ENCODE measurements at places on chromosomes 5 and 9.

DNA sequence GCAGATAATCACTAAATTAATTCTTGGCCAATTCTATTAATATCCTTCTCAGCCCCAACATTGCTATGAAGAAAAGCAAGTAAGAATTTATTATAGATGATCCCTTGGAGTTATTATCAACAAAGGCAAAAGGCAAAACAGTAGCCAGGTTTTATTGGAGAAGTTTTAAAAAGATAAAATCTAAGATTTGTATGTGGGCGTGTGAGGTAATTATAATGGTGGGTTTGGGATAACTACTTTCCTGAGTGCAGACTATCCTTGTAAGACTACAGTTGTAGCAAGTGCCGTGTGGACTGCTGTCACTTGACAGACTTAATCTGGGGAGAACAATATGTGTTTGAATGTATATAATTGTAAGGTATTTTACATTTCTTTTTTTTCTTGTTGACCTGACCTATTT is 23.2 kb downstream of the SLC31A1 start:
- no peak for DNase-seq

- no peak for DNase-seq
Measured at GRCh38 chr5:52999344-52999949, 10.3 kb downstream of the ITGA2 start.

GRCh38 chr5:157761690-157762621 is 18.4 kb downstream of the LSM11 start:
- peak; percentile 39 for DNase-seq

DNA sequence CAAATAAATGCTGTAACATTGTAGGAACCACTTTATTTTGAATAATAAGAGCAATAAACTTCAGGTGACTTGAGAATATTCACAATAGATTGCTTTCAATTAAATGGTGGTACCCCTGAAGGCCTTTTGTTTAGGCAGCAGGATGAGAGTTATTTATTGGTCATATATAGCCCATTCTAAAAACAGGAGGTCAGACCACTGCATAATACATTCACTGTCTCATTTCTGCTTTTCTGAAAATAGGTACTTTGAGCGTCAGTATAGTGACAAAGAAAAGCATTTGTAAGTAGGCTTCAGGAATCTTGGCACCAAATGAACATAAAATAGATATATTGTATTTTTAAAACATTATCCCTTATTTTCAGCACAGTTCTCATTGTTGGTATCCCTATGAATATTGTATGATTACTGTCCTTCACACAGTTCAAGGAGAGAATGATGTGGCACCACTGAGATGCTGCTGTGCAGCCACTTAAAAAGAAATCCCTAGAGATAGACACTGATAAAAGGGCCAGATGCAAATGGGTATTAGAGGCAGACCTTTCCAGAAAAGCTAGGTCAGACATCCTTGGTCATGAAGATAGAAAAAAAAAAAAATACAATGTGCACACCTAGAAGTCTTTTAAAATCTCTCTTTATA is 381.8 kb upstream of the ST8SIA4 start:
- no peak for DNase-seq

DNA sequence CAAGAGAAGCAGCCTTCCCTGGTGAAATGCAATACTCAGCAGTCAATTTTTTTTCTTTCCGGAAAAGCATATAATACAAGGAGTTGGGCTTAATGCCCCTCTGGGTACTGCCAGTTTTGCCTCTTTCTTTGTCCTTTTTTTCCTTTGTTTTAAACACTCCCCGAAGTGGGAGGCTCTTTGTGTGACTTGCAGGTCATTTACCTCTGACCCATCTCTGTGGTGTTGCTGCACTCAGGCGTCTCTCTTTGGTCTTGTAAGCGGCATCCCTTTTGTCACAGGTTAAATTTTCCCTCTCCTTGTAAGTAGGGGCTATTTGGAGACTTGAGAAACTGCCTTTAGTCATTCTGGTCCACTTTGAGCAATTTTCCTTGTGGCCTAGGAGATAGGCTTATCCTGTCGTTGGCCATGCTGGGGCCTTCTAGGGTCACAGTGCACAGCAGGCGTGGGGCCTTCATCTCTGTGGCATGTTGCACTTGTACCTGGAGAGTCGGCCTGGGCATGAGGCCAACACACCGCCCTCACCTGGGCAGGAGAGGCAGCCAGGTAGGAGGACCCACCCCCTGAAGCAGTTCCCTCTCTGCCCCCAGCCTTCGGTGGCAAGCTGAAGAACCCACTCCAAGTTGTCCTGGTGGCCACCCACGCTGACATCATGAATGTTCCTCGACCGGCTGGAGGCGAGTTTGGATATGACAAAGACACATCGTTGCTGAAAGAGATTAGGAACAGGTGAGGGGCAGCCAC is 27.7 kb upstream of the CTSL start:
- no peak for DNase-seq

GRCh38 chr9:121672986-121673385 is 21.6 kb downstream of the DAB2IP start:
- DNase-seq = no peak

DNA sequence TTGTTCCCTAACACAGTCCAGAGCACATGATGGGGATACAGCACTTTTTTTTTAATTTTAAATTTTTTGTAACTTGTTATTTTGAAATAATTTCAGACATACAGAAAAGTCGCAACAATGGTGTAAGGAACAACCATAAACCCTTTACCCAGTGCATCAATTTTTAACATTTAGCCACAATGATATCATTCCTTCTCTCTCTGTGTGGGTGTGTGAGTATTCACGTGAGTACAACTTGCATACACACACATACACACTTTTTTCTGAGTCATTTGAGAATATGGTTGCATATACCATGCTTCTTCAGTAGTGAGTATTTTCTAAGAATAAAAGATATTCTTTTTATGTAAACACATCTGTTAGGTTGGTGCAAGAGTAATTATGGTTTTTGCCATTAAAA is 135.2 kb downstream of the ARHGAP26 start:
- no peak for DNase-seq

GRCh38 chr5:80703747-80704146 is 49.0 kb upstream of the DHFR start:
- DNase-seq = no peak

DNA sequence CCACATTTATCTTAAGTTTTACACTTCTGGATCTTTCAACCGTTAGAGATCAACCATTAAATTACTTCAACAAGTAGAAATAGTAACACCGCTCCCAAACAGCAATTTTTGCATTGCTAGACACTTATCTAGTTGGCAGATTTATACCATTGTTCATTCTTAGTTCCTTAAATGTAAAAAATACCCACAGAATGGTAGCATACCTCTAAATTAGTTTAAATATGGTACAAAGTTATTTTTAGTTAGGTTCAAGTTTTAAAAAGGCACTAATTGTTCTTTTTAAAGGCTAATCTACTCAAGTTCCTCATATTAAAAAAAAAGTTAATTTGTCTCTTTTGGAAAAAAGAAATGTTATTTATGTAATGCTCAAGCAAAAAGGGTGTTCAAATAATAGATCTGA is 8.1 kb downstream of the PFDN1 start:
- no peak for DNase-seq

- DNase-seq = no peak
Measured at GRCh38 chr9:87076825-87077224, 129.5 kb upstream of the GAS1 start.

- no peak for DNase-seq
Measured at GRCh38 chr5:72093217-72093616, 14.1 kb upstream of the MAP1B start.

- no peak for DNase-seq
Measured at GRCh38 chr5:167332309-167332708, 959.1 kb upstream of the WWC1 start.

DNA sequence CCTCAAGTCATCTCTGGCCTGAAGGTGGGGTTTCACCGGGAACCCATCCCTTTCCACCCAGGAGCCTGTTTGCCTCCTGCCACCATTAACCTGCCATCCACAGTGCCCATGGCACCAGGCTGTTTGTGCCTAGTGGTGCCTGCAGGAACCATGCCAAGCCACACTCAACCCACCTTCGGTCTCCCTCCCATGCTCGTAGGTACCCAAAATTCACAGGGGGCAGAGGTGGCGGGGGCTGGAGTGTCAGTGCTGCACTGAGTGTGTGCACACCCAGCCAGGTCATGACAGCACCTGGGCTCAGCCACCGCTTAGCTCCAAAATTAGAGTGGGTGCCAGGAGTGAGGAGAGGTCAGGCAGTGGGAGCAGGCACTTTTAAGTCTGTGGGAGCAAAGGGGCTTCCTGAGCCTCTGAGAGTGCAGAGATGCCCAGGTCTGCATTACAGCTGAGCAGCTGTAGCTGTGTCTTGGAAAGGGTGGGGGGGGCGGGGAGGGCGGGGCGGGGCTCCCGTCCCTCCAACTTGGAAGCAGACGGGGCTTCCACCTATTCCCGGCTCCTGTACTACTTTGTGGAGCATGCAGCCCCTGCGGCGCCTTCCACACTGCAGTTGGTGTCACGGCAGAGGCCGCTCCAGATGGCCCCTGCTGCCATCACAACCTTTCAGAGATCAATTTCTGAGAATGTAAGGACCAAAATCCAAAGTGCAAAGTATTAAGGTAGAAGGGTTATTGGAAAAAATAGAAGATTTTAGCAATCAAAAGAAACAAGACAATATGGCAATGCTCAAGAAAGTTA is 2396.8 kb upstream of the C9orf72 start:
- no peak for DNase-seq

DNA sequence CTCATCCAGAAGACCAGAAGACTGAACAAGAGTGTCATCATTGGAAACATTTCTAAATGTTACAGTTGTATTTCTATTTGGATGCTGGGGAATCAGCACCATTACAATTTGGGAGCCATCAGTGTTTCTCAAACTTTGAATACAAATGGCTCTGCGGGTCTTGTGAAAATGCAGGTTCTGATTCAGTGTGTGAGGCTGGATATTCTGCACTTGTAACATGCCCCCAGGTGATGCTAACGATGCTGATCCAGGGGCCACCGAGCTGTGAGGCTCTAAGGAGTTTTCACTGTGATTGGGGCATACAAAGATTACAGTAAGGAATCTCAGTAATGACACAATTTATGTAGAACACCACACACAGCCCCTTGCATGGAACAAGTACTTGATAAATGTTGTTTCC is 167.7 kb downstream of the ACTL7B start:
- no peak for DNase-seq

DNA sequence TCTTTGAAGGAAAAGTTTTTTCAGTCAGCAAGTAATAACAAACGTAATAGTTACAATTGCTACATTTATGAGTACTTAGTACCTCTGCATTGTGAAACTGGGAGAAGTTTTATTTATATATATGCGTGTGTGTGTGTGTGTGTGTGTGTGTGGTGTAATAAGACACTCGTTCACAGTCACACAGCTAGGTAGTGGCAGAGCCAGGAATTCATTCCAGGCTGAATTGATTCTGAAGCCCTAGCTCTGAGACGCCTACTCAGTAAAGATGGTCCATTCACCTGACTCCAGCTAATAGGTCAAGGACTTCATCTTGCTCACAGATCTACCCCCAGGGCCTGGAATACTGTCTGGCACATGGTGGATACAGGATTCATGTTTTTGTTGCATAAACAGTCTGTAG is 13.6 kb upstream of the CAST start:
- no peak for DNase-seq

DNA sequence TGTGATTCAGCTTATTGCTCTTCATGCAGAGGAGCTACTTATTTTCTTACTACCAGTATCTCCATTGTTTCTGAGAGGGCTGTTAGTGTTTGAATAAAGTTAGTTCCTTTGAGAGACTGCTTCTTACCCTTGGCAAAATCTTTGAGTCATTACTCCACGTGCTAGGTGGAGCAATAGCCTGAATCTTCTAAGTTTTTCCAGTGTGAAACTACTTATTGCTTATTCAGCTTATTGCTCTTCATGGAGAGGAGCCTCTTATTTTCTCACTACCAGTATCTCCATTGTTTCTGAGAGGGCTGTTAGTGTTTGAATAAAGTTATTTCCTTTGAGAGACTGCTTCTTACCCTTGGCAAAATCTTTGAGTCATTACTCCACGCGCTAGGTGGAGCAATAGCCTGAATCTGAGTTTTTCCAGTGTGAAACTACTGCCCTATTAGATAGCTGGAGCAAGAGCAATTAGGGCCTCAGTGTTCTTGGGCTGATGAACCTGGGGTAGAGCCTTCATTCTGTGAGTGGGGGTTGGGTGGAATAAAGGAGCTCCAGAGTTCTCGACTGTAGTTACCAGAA is 41.9 kb downstream of the GPBP1 start:
- DNase-seq = no peak

GRCh38 chr9:128636024-128636390 is 20.6 kb downstream of the DYNC2I2 start:
- DNase-seq = no peak

DNA sequence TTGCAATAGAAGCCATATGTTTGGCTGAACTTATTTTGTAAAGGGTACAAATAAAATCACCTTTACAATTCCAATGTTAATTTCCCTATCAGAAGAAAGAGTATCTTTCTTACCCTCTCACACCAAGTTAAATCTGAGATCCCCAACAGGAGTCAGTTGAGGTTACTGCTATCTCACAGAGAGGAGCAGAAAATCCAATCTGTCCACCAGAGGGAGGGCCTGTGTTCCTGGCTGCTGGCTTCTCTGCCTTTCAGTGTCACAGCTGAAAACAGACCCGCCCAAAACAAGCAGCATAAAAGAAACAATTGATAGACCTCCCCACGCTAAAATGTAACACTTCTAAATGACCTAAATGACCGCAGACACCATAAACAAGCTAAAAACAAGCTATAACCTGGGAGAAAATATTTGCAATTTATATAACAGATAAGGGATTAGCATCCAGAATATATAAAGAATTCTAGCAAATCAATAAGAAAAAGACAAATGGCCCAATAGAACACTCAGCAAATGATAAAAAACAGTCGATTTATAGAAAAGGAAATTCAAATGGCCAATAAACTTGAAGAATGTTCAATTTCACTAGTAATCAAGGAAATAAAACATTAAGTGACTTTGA is 24.5 kb upstream of the MVB12B start:
- DNase-seq = peak; percentile 63

DNA sequence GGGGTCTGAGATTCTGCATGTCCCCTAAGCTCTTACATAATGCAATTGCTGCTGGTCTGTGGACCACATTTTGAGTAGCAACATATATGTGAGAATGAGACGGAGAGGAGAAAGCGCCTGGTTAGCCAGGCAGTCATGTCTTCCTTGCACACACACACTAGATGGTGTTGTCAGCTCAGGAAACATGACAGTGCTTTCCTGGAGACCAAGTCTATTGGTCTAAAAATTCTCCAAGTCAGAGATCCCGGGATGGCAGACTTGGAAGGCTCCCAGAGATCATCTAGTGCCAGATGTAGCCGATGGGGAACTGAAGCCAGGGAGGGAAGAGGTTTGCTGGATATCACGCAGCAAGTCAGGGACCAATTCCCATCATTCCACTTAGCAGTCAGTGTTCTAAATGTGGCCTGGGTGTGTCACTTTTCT is 53.4 kb downstream of the GALNT12 start:
- no peak for DNase-seq

GRCh38 chr5:31630931-31631330 is 8.0 kb upstream of the PDZD2 start:
- no peak for DNase-seq

- no peak for DNase-seq
Measured at GRCh38 chr5:127428748-127429147, 88.7 kb upstream of the PRRC1 start.

Measured in hematopoietic multipotent progenitor cell (in vitro differentiated cells).